Activated CD4-positive, alpha-beta T cell treated with anti-CD3 and anti-CD28 coated beads for 1 hour (primary cell): ENCODE measurements at places on chromosomes 16 and 17.

- no peak for DNase-seq
These were observed 74.0 kb downstream of the TANC2 start for GRCh38 chr17:63039899-63040602.

DNA sequence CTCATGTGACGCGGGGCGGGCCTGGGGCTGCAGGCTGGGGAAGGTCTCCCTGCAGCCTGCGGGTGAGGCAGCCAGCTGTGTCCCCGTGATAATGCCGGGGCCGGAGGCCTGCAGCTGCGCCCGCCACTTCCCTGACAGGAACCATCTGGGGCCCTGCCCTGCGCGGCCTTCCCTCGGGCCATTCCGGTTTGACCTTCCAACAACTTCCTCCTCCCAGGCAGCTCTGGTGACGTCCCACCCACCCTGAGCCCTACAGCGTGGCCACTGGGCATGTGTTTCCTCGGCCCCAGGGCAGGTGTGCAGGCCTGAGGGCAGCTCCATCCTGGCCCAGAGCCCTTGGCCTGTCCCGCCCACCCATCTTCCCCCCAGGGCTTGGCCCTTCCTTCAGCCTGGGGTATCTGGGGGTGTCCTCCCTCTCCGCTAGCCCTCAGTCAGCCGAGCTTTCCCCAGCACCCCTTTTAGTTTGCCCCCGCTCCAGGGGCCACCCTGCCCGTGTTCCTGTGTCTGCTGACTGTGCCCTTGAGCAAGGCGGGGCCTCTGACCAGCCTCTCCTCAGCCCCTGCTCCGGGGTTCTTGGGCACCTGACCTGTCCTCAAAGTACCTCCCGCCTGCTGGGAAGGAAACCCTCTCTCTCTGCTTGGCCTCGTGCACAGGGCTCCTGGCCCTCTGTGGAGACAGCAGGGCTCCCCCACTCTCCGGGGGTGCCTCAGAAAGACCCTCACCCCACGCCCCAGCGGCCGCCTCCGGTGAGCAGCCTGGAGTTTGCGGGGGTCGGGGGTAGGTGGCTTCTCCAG, at the start of gene CBFA2T3:
Gene CBFA2T3 (minus strand): TSS at position 190 of the 794 bp plus-strand sequence. CDS start 400 bp downstream, outside the sequence.
- no peak for DNase-seq

- DNase-seq, result no peak
These were observed 77.9 kb downstream of the SNX29 start for GRCh38 chr16:12054396-12054795.

- DNase-seq, result no peak
These were observed 32.3 kb downstream of the AXIN2 start for GRCh38 chr17:65529040-65529633.
